ENCODE measurements at places on chromosomes 6 and 20.

DNA sequence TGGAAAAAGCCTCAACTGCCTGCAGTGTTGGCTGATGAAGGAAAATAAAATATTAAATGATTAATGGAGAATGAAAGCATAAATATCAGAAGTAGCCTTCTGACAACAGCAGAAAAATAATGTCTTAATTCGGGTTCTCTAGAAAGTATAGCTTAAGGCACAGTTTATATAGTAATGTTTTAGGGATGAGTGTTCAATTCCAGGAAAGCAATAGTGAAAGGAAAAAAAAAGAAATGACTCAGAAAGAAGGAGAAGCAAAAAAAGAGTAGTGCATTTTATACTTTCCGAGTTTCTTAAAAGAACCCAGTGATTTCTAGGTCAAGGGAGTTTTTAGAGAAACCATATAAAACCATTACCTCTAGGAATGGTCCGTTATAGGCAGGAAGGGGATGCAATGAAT lies 137.3 kb downstream of the HTR1B start:
- DNase-seq, result no peak

- no peak for DNase-seq
Observed at GRCh38 chr6:81215092-81215432, 537.4 kb downstream of the TENT5A start.

DNA sequence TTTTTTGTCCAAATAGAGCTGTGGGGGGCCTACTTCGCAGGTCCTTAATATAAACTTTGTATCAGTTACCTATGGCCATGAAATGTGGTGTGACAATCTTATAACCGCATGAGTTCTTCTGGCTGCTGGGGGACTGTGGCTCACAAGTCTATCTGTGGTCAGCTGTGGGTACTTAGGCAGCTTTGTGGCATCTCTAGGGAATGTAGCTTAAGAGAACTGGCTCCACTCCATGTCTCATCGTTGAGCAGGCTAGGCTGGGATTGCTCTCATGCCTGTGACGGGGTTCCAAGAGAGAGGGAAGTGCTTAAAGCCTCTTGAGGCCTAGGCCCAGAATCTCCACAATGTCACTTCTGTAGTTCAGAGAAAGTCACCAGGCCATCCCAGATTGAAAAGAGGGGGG lies 140.5 kb downstream of the BTBD3 start:
- DNase-seq, result no peak

GRCh38 chr6:119985952-119986736 lies 636.6 kb upstream of the MAN1A1 start:
- no peak for DNase-seq

GRCh38 chr20:5638023-5638422 lies 112.2 kb upstream of the SHLD1 start:
- no peak for DNase-seq

GRCh38 chr6:13668291-13668928 lies 43.2 kb downstream of the RANBP9 start:
- DNase-seq, result no peak

Data from stimulated activated CD8-positive, alpha-beta memory T cell treated with anti-CD3 and anti-CD28 coated beads, Interleukin-15, amount 100 ng/mL, for 4 hours (primary cell).